ENCODE measurements at places on chromosomes 2 and 18.

DNA sequence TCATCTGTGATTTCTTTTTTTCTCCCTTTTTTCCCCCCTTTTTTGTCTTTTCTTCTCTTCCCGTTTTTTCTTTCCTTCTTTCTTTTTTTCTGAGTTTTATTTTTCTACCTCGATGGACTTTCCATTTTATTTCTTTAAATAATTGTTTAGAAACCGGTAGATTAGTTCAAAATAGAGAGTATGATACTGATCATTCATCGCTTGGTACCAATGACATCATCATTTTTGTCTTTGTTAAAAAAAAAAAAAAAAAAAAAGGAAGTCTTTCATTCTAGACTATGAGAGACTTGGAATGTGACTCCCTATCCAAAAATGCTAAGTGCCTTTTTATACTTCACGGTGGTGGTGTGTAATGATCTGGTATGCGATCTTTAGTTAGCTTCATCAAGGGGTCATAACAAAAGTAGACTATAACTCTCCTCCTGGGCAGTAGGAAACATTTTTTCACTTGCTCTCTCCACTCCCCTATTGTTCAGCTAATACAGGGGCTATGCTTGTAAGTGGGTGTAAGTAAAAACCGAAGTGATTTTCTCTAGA, 1517.5 kb upstream of the ZEB2 start:
- no peak for DNase-seq

DNA sequence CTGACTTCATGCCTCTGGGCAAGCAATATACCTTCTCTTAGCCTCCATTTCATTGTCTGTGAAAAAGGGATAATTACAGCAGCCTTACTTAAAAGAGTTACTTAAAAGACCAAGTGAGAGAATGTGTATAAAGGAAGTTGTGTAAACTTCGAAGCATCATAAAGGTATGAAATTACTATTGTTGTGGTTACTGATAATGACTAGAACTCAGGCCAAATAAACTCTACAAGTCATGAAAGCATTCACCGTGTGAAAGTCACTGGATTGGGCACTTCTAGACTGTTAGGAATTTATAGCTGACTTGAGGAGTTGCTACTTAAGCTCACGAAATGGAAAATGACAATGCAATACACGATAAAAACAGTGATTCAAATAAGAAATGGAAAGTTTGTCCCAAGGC, 67.4 kb upstream of the HAAO start:
- DNase-seq = no peak

DNA sequence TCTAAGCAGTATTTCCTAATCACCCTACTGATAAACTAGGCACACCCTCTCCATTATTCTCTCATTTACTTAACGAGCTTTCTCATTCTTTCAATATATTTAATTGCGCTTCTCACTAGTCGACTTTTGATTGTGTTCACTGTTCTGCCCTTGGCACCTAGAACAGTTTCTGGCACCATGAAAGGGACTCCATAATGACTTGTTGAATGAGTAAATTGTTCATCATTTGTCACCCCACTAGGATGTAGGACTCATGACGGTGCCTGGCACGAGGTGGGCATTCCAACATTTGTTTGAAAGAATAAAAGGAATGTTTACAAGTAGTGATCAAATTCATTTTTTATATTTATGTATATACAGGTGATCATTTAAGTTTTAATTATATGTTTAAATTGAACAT, 123.7 kb downstream of the DIS3L2 start:
- no peak for DNase-seq

DNA sequence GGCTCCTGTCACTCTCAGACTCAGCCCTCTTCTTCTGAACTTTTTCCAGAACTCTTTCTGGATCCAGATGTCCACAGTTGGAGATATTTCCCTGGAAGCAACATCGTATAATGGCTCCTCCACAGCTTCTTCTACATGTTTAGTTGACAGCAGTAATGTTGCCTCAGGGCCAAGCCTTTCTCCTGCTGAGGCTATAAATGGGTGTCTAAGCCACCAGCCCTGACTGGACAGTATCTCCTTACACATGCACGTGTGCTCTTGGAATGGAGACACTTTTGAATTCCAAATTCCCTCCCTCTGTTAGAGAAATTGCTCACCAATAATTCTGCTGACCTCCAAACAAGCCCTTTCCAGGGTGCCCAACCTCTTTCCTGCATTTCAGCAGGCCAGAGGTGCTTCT, 156.2 kb upstream of the PIK3C3 start:
- DNase-seq = no peak

DNA sequence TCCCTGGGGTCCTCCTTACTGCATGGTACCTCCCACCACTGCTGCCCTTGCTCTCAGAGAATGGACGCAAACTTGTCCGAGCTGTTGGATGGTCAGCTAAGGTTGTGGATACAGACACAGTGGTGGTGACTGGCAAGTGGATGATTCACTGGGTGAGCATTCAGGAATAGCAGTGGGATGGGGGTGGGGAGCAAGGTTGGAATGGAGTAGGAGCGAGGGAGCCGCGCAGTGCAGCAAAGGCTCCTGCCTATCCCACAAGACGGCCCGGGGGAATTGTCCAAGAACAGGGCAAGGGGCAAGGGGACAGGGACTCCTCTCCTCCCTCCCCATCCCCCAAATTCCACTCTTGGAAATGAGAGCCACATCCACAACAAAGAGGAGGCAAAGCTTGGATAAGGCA, 102.2 kb downstream of the PIEZO2 start:
- DNase-seq = no peak

DNA sequence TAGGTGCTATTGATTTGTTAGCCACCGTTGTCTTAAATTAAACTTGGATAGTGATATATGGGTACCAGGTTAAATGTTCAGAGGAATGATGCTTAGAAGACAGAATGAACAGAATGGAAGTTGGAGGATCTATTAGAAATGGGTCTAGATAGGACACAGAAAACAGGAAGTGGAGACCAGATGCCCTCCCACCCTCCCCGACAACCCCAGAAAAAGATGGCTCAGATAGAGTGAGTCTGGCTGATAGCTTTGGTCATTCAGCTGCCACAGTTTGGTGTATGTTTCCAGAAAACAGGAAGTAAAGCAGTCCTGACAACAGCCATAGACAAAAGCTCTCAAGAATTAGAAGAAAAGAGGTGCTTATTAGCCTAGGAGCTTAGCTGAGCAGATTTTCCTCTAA, 71.5 kb upstream of the DSG1 start:
- DNase-seq = no peak

DNA sequence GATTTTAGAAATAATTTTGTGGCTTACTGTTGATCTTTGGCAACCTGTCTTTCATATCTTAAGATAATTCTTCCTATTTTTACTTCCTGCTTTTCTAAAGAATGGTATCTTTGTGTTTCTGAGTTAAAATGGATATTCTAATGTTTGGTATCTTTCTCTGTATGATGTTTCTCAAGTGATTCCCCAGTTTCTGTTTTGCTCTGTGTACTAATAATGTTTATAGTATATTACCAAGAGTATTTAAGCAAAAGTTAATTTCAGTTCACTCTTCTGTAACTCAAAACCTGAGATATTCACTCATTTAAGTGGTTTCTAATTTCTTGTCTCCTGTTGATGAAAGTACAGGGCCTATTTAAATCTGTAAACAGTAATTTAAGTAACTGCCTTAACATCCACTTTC, 58.3 kb downstream of the CCDC150 start:
- DNase-seq = no peak

- peak; percentile 11 for DNase-seq
Measured at GRCh38 chr18:68177807-68178702, 536.9 kb downstream of the TMX3 start.

- peak; percentile 4 for DNase-seq
Measured at GRCh38 chr2:219997341-219997851, 370.0 kb downstream of the SLC4A3 start.

DNA sequence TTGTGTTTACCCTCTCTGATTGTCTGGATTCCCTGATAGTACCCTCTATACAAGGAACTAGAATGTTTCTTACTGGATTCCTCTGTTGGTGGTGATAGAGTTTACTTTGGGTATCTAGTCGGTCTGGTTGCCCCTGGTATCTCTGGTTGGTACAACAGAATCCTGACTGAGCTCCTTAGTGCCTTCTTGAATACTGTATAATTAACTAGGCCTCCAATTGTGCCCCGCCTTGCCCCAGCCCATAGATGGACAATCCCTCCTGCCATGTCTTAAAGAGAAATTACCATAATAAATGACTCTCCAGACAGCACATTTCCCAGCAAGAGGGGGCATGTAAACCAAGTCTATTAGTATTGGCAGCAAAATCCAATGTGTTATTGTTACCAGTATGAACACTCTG, 2.3 kb downstream of the SCN1A start:
- DNase-seq = no peak

DNA sequence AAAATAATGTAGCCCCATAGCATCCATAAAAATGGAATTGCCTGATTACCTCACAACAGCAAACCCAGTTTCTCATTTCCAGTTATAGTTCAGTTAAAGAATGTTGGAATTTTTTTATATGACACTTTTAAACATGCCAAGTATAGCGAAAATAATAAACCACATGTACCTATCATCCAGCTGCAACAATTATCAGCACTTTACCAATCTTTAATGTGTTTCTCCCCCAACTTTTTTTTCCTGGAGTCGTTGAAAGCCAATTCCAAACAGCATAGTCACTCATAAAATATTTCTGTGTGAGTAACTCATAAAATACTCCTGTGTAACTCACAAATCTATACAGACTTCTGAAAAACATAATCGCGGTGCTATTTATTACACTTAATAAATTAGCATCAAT, 38.1 kb downstream of the SMAD4 start:
- no peak for DNase-seq

GRCh38 chr18:68178921-68179320, 536.0 kb downstream of the TMX3 start:
- DNase-seq = no peak

GRCh38 chr2:38792751-38793150, 14.7 kb downstream of the GEMIN6 start:
- no peak for DNase-seq

GRCh38 chr2:16251511-16252225, 311.3 kb downstream of the MYCN start:
- no peak for DNase-seq

GRCh38 chr2:88540346-88540745, 86.9 kb downstream of the EIF2AK3 start:
- DNase-seq = no peak

GRCh38 chr2:70513738-70514137, 39.9 kb downstream of the TGFA start:
- no peak for DNase-seq

- no peak for DNase-seq
Measured at GRCh38 chr2:190911813-190912212, 31.2 kb downstream of the GLS start.

GRCh38 chr2:236286873-236287545, 22.8 kb upstream of the ASB18 start:
- no peak for DNase-seq

- no peak for DNase-seq
Measured at GRCh38 chr18:44826418-44827259, 146.0 kb downstream of the SETBP1 start.

- DNase-seq = no peak
Measured at GRCh38 chr2:52959801-52960200, 807.8 kb upstream of the CHAC2 start.

GRCh38 chr2:95159690-95160449, at the start of gene ZNF514:
Gene ZNF514, minus strand, starts transcription at chr2:95159848. Its CDS starts 6,595 bp downstream, at chr2:95153253.
- peak; percentile 82 for DNase-seq

DNA sequence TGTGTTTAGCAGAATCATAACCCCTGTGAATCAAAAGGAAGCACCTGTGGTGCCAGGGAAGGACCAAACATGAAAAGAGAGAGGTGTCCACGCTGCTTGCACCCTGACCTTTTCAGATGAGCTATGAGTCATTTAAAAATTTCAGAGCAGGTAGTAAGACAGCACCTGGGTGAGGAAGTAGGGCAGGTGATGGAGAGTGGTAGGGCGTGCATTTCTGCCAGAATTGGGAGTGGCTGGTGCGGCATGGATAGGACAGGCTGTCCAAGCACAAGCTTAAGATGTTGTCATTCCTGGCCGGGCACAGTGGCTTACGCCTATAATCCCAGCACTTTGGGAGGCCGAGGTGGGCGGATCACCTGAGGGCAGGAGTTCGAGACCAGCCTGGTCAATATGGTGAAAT, 36.8 kb downstream of the NPAS2 start:
- DNase-seq = peak; percentile 33

DNA sequence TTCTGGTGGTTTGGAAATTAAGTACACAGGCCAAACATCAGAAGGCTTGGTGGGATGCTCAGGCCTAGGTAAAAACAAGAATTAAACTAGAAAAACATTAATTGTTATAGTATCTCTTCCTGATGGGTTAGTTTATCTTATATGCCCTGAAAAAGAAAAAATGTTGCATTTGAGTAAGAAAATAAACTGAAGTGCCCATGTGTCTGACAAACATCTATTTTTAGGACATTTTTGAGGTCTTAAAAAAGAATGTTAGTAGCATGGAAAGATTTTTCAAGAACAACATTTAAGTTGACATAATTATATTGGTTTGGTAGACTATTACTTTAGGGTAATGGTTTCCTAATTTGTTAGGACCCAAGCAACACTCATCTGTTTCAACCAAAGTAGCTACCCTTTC, 140.1 kb upstream of the RND3 start:
- no peak for DNase-seq

DNA sequence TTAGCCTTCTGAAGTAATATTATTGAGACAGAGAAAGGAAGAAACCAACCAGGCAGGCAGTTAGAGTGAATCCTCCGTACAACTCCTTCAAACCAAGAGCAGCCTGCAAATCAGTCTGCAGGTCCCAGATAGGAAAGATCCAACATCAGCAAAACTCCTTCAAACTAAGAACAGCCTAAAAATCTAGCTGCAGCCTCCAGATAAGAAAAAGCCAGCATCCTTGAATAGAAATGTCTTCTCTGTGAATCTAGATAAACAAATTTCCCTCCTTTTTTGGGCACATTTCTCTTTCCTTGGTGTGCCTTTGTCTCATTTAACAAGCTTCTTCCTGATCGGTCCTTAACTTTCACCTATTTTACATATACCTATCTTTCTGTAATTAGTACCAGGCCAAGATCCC, 1004.6 kb upstream of the TMEFF2 start:
- no peak for DNase-seq

- DNase-seq = no peak
Measured at GRCh38 chr2:85393836-85394235, 16.3 kb downstream of the CAPG start.

DNA sequence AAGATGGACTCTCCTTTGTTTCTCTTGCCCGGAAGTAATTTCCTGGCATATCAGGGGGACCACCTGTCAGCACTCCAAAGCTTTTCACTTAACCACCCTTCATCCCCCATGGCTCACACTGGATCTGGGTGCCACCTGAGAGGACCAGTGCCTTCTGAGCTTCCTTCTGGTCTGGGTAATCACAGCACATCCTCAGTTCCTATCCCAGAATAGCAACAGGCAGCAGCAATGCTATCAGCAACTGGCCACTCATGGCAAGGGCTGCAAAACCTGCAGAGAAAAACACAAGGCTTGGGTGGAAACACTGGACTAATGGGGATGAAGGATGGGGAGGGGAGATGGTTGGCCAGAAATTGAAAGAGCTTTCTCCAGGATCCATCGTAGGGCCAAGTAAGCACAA, 59.9 kb upstream of the STPG4 start:
- DNase-seq = no peak

DNA sequence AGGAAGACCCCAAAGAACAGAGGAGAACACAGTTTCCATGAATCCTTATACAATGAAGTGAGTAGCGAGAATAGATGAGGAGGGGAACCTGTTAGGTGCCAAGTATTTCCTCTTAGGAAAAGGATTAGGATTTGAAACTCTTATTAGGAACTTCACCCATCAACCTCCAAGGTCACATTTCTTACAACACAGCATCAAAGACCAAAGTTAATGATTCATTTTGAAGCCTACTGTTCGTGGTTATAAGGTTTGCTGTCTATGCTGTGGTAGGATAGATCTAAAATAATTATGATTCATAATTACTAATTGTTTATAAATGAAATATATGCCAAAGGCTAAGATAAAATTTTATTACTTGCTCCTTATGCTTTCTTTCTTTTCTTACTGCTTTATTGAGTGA, 6.1 kb downstream of the CFAP221 start:
- no peak for DNase-seq
